ENCODE measurements at places on chromosomes 5 and 9.
A peak's percentile ranks its signal among the peaks of the same experiment; 100 is the strongest.

DNA sequence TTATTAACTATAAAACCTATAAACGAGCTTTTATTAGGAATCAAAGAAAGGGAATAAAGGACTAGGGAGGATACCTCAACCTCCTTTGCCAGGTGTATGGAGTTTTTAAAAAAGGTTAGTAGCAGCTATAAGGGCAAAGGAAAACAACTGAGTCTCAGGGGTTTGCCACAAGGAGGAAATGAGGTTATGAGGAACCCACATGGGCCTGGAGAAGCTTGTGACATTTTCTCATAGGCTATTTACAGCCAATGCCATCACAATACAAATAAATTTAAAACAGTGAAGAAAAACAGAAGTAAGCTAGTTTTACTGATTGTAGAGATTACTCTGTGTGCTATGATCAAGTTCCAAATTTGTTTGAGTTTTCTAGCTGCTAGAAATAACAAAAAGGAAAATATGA lies 92.6 kb downstream of the CDKN2A start:
- no peak for DNase-seq

- DNase-seq = no peak
These were observed 25.4 kb upstream of the ZSWIM6 start for GRCh38 chr5:61306531-61307131.

DNA sequence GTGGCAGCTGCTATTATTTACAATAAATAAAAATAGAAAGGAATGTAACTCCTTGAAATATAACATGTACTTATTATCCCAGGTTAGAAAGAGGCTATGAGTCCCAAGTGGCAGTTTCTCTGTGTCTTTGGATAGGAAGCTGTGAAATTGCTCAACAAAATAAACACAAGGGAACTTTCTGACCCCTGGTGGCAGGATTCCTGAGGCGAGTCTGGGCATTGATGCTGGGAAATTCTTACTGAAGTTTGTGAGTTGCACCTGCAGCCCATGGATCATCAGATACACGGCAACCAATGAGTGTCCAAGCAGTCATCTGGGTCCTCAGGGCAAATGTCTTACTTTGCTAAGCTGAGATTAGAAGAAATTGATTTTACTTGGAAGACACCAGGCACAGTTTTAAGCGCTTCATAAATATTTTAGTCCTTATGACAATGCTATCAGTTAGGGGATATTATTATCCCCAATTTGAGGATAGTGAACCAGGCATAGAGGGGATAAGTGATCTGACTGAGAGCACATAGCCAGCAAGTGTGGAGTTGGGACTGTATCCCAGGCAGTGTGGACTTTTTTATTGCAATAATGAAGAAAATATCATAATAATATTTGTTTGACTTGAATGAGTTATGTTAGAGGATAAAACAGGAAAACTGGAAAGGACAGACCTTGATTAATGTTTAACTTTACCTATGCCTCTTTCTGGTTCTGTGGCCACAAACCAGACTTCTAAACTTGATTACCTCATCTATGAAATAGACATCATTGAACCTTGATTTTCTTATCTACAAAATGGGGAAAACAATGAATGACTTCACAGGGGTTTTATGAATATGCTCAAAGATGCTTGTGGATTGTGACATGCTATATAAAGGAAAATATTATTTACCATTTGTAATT lies 265.5 kb upstream of the ADAMTSL1 start:
- no peak for DNase-seq

DNA sequence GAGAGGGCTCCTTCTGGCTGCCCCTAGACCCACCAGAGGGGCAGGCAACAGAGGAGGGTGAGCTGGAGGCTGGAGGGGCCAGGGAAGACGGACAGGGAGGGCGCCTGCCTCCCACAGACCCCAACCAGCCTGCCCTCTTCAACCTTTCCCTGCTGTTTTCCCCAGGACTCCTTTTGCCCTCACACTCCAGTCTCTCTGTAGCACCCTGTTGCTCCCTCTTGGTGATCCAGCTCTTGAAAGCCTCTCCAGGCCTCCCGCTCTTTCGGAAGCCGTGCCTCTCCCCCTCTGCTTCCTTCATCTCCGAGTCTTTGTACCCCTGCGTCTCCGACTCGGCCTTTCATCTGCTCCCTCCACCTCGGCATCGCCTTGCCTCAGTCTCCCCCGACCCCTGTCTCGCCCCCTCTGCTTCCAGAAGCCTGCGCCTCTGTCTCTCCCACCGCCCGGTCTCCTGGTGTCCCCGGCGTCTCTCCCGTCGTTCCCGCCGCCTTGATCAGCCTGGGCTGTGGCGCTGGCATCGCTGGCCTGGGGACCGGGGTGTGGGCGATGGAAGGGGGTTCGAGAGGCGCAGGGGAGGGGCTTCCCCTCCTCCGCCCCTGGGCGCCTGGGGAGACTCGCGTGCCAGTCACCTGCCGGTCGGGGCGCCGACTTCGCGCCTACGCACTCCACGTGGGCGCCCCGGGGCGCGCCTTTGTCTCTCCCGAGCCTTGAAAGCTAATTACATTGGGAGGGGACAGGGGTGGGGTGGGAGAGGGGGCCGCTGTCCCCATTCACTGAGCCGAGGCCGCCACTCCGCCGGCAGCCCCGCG lies 5.3 kb upstream of the PRDM12 start:
- no peak for DNase-seq

- DNase-seq = peak; percentile 96
These were observed 25.4 kb downstream of the DAB2 start for GRCh38 chr5:39399135-39400036.

DNA sequence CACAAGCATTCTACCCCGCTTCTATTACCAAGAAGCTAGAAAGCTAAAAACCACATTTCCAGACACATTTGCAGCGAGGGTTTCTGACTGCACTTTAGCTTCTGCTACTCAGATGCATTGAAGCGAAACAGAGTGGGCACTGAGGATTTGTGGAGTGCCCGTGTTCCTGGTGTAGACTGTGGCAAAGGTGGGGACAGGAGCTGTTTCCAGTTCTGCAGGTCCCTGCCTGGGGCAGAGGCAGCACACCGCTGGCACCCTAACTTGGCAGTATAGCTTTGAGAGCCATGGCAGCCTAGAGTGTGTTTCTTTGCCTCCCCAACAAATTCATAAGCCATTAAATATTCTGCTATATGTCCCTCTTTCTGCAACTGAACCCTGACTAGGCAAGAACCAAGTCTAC lies 108.6 kb upstream of the SPOCK1 start:
- no peak for DNase-seq

DNA sequence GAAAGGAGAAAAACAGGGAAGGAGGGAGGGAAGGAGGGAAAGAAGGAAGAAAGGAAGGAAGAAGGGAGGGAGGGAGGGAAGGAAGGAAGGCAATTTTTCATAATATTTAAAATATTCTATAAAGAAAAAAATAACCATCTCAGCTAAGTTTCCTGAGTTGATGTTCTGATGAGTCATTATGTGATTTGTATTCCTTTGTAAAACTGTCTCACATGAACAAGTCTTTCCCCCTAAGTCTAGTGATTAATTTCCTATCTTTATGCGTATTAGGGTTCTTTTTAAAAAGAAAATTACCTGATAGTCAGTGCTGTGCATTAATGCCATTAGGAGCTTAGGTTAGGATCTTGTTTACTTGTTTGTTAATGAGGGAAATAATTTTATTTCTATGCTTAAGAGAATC lies 94.1 kb downstream of the RASEF start:
- DNase-seq = no peak

DNA sequence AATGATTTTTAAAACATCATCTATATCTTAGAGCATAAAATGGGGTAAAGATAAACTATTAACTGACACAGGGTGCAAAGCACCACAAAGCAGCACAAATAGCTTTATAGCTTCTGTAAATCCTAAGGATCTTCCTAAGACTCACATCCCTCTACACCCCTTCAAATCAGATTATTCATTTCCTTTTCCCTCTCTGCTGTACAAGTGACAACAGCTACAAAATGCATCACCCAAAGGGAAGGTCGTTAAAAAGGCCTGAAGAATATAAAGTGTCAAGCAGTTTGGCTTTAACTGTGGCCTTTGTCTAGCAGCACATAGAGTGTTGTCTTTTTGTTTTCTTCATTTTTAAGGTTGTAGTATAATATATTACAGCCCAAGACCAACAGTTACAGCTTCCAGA lies 422.1 kb downstream of the PDE4D start:
- DNase-seq = no peak

DNA sequence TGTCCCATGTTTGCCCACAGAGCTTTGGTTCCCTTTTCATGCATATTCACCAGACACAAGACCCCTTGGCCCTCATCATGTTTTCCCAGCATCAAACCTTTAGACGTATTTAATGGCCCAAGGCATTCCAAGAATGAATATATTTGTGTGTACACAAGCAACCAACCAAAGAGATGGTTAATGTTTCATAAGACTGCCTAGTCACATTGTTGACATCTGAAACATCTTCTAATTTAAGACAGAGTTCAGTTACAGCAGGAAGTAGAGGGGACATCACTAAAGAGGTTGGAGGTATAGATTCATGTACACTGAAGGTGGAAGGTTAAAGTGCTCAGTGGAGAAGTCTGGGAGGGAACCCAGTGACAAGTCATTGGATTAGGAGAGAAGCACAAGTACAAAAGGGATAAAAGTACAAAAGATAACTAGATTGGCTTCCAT lies 49.1 kb downstream of the SUSD1 start:
- DNase-seq = no peak

- DNase-seq = no peak
These were observed 57.2 kb upstream of the FBXW11 start for GRCh38 chr5:172063463-172064235.

GRCh38 chr5:36521838-36522745 lies 84.3 kb upstream of the SLC1A3 start:
- DNase-seq = no peak

DNA sequence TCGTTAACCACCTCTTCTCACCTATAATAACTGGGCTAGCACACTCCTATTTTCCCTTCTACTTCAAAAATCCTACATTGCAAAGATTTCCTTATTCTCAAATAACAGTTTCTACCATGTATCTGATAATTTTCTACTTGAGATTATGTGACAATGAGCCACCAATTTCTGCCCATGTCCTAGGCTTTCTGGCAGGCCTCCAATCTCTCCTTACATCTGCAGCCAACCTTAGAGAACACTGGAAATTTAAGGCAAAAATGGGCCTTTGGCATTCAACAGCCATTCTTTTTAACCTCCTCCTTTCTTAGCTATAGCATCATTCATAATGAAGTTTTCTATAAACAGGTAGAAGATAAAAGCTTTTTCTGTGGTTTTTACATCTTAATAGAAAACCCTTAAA lies 225.1 kb downstream of the ARRDC3 start:
- DNase-seq = no peak

GRCh38 chr5:39396843-39397242 lies 27.9 kb downstream of the DAB2 start:
- no peak for DNase-seq

DNA sequence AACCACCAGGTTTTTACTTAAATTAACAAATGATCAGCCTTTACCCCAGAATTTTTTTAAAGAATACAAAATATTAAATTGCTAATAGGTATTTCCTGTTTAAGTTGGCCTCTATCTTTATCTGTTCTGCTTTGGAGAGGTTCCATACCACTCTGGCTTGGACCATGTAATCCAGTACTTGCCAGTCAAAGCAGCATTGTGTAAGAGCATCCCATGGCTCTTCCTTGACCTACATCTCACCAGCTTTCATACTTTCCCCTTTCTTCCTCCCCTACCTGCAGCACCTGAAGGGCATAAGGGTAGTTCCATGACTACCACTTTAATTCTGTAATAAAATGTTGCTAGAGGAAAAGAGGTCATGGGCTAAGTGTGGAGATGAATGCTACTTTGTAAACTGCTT lies 140.8 kb upstream of the MTAP start:
- no peak for DNase-seq

DNA sequence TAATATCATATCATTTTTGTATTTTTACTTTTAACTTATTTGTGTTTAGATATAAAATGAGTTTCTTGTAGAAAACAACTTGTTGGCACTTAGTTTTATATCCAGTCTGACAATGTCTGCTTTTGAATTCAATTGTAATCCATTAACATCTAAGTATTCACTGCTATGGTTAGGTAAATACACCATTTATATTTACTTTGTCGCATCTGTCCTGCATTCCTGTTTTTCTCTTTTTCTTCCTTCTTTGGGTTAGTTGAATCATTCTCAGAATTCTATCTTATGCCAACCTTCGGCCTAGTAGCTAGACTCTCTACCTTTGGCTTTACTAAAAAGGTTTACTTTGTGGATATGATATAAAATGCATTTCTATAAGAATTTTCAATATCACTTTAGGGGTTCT lies 107.6 kb downstream of the PLCXD3 start:
- no peak for DNase-seq

GRCh38 chr9:134987376-134987775 lies 69.7 kb upstream of the FCN1 start:
- no peak for DNase-seq

GRCh38 chr5:139835656-139836055 lies 40.0 kb downstream of the PSD2 start:
- DNase-seq = no peak

DNA sequence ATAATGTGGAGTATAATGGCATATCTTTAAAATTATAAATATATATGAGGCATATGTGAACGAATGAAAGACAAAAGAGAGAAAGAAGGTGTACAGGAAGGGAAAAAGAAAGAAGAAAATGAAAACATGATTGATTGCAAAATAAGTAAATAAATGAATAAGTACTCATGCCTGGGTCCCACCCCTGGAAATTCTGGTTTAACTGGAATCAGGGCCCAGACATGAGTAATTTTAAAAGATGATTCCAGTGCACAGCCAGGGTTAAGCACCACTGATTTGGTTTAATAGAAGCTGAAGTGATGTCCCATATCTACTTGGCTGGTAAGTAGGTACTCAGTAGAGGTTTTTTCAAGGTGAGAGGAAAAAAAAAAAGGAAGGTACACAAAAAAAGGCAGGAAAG lies 34.0 kb upstream of the HOMER1 start:
- no peak for DNase-seq

- DNase-seq = no peak
These were observed 833 bp downstream of the ANKHD1 start for GRCh38 chr5:140402258-140403074.

DNA sequence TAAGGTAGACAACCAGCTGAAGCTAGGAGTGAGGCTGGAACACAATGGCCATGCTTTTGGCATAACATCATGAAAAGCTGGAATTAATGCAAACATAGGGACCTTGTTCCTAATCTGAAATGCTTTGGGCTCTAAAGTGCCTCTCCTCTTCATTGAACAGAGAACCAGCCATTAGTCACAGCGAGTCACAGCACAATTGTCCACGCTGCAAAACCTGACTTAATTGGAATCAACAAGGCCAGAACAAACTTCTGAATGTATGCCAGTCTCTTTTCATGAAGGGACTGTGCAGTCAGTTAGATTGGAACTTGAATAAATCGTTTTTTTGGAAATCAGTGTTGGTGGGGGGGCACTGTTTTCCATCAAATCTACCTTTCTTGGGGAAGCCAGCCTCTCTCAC lies 96.5 kb downstream of the JAKMIP2 start:
- DNase-seq = no peak

DNA sequence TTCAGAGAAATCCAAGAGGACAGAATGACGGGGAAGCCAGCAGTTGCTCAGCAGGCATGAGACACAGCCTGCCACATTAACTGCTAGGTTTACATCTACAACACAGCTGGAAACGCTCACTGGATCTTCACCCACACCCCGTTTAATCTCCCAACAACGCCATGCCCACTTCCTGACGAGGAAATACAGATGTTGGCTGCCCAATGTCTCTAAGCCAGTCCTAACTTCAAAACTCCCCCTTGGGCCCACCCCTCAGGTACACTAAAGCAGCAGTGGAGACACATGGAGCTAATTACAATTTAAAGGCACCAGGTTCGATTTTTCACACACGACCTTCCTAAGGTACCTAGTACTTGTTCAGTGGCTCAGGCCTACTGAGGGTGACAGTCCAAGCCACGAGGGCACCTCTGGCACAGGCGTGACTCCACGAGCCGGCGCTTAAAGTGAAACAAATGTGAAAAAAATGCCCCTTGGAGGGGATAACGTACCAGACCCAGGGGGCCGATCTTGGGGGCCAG lies 904 bp downstream of the RPL12 start:
- DNase-seq = no peak

All from BJ (cell line).